Ovary (tissue), 10 donors: ENCODE measurements at places on chromosomes 5 and 9.

GRCh38 chr5:116575326-116576052 lies 866 bp upstream of the SEMA6A start:
- peak; percentile 44 for DNase-seq

GRCh38 chr9:134809826-134810225 lies 70.8 kb upstream of the FCN2 start:
- no peak for DNase-seq

- DNase-seq, result no peak
Measured at GRCh38 chr9:87122947-87123685, 175.8 kb upstream of the GAS1 start.

DNA sequence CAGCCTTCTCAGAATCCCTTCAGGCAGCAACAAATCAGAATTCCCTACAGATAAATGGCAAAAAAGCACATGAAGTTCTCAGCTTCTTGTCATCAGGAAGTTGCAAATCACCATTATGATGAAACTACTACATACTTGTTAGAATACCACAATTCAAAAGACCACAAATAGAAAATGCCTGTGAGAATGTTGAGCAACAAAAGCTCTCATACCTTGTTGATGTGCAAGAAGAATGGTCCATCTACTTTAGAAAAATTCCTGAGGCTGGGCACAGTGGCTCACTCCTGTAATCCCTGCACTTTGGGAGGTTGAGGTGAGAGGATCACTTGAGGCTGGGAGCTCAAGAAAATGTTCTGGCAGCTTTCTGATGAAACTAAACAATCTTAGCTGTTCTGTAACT lies 278.1 kb downstream of the ICE1 start:
- no peak for DNase-seq

GRCh38 chr9:36725777-36726356 lies 153.2 kb downstream of the MELK start:
- no peak for DNase-seq

DNA sequence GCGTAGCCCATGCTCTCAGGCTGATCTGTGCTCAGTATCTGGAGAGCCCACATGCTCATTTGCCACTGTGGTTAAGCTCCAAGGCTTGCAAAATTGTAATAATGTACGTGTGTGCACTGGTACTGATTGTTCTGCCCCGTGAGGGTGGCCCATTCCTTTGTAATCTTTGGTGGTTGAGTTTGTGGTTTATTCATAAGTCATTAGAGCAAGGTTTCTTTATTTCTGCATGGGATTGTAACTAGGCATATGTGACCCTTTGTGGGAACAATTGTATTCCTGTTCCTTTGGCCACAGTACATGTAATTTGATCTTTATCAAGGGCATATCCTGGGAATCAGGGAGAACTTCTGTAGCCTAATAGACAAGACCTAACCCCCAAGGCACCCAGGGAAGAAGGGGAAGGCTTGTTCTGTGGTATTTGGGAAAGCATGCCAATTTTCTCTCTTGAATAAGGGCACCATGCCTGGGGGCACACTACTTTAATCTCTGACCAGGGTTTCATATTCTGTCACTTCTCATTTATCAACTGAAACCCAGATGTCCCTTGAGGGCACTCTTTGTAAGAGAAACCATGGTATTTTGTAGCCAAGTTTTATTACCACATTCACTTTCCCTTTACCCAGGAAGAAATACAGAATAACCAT lies 74.6 kb downstream of the NPR3 start:
- no peak for DNase-seq

DNA sequence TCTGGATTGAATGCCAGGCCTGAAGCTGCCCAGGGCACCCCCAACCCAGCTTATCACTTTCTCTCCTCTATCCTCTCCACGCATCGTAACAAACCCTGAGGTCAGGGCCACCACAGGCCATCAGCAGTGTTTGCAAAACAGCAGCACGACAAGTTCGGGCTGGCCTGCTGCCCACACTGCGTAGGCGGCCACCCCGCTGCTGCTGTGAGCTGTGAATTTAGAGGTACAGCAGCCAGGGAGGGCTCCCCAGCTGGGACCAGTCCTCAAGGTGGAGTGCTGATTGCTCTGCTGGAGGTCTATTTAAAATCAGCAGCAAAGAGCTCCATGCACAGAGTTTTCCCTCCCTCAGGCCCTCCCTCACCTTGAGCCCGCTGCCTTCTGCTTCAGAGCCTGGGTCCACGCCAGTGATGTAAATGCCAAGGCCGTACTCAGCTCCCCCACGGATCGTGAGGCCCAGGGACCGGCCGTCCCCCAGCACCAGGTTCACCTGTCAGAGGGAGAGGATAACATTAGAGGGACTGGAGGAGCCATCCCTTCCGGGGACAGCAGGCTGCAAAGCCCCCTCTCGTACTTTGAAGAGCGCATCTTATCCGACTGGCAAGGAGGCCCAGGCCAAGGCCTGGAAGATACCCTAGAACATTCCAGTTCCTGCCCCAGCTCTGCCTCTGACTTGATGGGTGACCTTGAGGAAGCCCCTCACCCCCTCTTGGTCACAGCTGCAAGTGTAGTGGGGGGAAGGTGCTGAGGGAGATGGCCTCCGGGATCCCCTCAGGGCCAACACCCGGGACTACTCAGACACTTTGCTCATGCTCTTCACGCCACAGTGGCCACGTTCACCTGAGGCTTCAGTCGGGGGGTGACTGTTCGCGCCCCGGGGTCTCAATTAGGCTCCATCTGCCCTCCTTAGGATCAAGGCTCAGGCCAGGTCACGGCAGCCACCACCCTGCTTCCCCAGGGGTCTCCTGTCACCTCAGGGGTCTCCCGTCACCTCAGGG lies 39.1 kb downstream of the WHRN start:
- peak; percentile 56 for DNase-seq

DNA sequence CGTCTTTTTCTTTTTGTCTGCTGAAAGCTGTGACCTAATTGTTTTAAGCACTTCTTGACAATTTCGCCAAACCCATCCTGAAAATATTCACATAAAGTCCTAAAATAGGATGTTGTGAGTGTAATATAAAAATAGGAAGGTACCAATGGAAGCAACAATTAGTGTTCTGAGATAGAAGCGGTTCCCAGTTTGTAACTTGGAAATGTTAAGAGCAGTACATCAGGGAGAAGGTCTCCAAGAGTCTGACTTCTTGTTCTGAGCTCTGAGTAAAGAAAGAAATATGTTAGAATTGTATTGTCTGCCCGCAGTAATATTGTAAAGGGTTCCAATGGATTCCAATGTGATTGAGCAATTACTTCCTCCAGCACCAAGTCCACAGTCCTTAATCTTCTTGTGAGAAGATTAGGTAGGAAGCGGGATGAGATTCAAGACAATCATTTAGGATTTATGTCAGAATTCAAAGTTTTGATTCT lies 3.9 kb downstream of the VCAN start:
- no peak for DNase-seq

GRCh38 chr5:39080597-39081204 lies 6.5 kb upstream of the RICTOR start:
- DNase-seq, result peak; percentile 35

DNA sequence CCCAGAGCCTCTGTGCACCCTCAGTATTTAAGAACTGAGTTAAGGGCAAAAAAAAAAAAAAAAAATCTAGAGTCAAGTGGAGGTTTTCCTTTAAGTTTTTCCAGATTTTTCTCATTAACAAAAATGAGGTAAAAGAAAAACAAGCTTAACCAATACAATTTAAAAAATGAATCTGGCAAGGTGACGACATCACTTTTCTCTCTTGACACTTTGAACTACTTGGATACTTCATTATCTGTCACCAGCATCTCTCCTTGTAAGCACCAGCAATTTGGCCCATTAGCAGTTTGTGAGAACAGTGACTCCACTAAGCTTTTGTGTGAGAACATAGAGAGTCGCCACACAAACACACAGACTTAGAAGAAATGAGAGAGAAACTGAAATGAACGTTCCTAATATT lies 345.7 kb upstream of the SLC30A5 start:
- no peak for DNase-seq

DNA sequence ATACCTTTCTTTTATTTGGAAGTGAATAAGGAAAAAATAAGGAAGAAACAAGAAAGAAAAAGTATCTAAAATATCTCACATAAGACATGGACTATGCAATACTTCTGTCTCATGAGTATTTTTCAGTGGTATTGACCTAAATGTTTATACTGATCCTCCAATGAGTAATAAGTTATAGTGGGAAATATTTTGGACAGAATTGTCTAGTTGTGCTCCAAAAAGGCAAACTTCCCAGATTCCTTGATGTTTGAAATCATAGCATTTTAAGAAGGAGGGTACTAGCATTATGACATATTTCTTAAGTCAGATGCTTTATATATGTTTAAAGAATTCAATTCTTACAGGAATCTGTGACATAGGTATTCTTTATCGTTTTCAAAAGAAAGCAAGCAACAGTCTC lies 34.5 kb upstream of the BASP1 start:
- DNase-seq, result no peak

- DNase-seq, result no peak
Measured at GRCh38 chr5:68452286-68452685, 236.7 kb downstream of the PIK3R1 start.

- peak; percentile 53 for DNase-seq
Measured at GRCh38 chr9:105157171-105157583, 87.3 kb upstream of the SLC44A1 start.

GRCh38 chr5:176388003-176388443 lies 375 bp downstream of the NOP16 start:
- DNase-seq, result no peak

DNA sequence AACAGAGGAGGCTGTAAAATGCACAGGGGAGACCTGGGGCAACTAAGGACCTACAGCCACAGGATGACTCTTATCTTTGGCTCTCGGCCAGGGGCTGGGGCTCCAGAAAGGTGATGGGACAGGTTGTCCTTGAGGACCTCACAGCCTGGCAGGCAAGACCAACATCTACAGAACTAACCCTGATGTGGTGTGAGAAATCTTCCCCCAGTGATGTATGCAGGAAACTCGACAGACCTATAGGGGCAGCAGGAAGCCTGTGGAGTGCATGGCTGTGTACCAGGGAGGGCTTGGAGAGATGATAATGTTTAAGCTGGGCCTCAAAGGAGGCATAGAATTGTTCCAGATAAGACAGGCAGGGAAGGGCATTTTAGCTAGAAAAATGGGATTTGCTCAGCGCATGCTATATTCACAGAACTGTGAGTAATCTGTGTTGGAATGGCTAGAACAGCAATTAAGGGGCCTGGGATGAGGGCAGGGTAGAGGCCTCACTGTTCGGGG lies 68.5 kb upstream of the SLC25A51 start:
- DNase-seq, result no peak

DNA sequence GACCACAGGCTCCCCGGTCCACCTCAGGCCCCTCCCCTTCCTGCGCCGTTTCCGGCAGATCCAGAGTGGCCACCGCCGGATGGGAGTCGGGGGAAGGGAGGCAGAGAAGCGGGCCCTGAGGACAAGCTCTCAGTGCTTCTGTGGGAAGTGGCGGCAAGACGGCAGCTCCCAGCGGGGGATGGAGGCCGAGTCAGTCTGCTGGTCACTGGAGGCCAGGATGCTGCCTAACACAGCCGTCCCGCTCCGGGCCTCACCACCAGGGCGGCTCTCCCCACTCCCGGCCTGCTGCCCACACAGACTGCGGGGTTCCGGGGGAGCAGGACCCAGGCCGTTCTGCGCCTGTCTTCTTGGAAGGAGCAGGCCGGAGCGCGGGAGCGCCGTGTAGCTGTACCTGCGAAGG lies 31.4 kb downstream of the FXN start:
- DNase-seq, result no peak
